ENCODE measurements at places on chromosomes 1 and 21.
A peak's percentile ranks its signal among the peaks of the same experiment; 100 is the strongest.

- no peak for DNase-seq
Measured at GRCh38 chr1:109094377-109094803, 3.8 kb downstream of the TMEM167B start.

GRCh38 chr1:21916447-21917238 lies 20.5 kb downstream of the HSPG2 start:
- DNase-seq, result no peak

DNA sequence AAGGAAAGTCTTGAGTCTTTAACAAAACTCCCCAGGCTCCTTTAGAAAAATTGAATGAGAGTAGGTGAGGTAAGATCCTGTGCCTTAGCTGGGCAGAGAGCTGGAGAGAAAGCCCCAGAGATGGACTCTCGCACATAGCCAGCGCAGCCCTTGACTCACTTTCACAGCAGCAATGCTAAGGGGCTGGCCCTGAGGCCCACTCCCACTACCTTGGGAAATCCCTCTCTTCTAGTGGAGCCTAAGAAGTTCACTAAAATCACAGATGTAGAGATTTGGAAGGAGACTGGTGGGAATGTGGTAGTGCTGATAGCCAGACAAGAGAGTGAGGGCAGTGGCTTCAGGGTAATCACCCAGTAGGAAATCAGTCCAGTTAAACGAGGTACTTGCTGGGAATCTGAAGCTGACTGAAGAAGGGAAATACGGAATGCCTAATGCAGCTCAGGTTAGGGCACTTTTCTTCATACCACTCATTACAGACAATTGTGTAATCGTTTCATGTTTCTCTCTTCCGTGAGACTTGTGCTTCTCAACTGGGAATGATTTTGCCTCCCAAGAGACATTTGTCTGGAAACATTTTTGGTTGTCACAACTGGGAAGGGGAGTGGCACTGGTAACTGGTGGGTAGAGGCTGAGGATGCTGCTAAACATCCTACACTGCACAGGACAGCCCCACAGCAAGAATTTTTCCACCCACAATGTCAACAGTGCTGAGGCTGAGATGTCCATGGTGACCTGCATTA lies 42.4 kb upstream of the LRRC8C start:
- no peak for DNase-seq

DNA sequence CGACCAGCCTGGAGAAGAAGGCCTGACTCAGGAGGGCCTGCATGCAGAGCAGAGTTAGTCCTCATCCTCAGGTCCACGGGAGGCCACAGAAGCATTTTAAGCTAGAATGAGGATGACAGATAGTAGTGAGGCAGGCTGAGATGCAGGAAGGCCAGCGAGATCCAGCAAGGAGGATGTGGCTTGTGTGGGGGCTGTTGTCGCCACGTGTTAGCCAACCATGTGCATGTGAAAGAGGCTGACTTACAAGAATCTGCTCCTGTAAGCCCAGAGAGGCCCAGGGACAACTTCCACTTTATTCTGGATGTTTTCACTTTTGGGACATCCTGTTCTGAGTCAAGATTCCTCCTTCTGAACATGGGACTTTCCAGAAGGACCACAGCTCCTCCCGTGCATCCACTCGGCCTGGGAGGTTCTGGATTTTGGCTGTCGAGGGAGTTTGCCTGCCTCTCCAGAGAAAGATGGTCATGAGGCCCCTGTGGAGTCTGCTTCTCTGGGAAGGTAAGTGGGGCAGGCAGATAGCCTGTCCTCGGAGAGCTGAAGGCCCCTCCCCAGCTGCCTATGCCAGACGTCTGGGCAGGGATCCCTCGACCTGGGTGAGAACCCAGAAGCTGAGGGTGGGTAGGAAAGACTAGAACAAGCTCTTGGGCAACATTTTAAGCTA lies at the start of gene SLAMF8:
TSS of gene SLAMF8 (plus strand) at position 433 of the 661 bp plus-strand sequence. CDS start at position 459, 26 bp downstream.
- DNase-seq, result peak; percentile 15

- no peak for DNase-seq
Measured at GRCh38 chr1:171403393-171403792, 81.9 kb upstream of the PRRC2C start.

GRCh38 chr21:43956670-43957035 lies 55.5 kb upstream of the TRAPPC10 start:
- DNase-seq, result no peak

- DNase-seq, result no peak
Measured at GRCh38 chr1:7984811-7985210, 23.3 kb downstream of the PARK7 start.

GRCh38 chr1:160823296-160823695 lies 27.3 kb downstream of the LY9 start:
- no peak for DNase-seq

- DNase-seq, result no peak
Measured at GRCh38 chr1:115419571-115419970, 81.5 kb upstream of the NGF start.

DNA sequence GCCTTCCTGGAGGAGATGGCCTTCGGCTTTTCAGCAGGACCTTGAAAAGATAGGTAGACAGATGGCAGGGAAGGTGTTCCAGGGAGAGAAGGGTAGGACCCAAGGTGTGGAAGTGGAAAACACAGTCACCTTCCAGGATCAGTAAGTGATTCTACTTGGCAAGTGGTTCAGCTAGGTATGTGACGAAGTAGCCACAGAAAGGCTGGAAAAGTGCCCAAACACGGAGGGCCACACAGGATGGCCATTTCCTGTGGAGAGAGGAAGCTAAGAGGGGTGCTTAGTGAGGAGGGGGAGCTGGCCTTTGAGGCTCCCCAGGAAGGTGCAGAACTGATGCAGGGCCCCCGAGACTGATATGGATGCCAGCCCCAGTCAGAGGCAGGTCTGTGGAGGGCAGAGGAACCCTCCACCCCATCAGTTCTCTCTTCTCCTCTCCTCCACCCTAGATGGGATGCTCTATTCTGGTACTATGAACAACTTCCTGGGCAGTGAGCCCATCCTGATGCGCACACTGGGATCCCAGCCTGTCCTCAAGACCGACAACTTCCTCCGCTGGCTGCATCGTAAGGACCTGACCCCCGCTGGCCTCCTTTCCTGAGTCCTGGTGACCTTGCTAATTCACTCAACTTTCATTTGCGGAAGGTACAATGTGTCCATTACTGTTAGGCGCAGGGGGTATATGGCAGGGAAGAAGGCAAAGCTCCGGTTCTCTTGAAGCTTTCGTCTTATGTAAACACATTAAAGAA lies 6.8 kb downstream of the SEMA4A start:
- DNase-seq, result no peak

GRCh38 chr1:219784660-219785381 lies 143.5 kb downstream of the SLC30A10 start:
- DNase-seq, result no peak

DNA sequence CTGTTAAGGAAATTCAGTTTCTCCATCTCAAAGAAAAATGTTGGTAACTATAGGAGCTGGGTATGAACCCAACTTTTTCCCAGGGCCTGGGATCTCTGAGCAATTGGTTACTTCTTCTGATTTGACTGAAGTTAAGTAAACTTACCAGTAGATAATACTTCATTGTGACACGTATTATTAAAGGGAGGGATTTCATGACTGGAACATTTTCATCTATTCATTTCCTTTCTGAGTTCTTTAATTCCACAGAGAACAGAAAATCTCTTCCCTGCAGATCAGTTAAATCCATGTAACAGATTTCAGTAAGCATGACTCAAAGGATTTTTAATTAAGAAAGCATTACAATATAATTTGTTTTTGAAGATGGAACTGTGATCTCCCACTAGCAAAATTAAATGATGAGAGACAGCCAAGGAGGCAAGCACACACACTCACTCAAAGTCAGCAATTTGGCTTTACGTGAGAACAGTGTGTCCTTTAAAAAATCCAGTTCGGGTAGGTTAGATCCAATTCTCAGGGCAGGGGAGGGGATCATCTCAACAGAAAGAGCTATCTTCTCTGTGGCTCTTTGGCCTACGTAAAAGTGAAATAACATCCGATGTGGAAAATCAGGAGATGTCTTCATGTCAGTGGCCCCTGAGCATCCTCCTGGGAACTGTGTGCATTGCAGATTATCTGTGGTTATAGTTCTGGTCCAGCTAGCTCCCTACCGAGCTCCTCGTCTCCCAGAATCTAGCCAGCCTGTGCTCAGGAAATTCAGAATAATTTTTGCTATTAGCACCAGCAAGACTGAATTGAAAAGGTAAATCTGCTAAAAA lies 10.8 kb upstream of the MYOC start:
- DNase-seq, result no peak

GRCh38 chr1:156898161-156898566 lies 4.6 kb downstream of the PEAR1 start:
- DNase-seq, result no peak

- DNase-seq, result no peak
Measured at GRCh38 chr1:70143048-70143659, 62.2 kb downstream of the LRRC40 start.

DNA sequence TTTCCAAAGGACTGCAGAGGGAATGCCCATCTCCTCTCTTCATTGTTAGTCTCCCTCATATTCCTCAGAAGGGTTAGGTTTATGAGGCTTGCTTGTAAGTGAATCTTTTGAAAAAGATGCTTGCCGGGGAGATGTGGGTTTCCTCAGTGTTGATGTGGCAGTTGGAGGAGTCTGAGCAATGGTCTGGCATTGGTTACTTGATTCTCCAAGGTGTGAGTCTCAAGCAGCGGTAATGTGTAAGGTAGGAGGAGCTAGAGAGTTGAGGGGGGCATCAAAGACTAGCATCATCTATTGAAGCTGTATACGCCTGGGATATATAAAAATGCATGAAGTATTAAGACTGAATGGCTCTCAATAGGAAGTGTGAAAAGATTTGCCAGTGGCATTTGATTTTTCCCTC lies 21.5 kb downstream of the KHDRBS1 start:
- DNase-seq, result no peak
